ENCODE measurements at places on chromosomes 12 and 14.

DNA sequence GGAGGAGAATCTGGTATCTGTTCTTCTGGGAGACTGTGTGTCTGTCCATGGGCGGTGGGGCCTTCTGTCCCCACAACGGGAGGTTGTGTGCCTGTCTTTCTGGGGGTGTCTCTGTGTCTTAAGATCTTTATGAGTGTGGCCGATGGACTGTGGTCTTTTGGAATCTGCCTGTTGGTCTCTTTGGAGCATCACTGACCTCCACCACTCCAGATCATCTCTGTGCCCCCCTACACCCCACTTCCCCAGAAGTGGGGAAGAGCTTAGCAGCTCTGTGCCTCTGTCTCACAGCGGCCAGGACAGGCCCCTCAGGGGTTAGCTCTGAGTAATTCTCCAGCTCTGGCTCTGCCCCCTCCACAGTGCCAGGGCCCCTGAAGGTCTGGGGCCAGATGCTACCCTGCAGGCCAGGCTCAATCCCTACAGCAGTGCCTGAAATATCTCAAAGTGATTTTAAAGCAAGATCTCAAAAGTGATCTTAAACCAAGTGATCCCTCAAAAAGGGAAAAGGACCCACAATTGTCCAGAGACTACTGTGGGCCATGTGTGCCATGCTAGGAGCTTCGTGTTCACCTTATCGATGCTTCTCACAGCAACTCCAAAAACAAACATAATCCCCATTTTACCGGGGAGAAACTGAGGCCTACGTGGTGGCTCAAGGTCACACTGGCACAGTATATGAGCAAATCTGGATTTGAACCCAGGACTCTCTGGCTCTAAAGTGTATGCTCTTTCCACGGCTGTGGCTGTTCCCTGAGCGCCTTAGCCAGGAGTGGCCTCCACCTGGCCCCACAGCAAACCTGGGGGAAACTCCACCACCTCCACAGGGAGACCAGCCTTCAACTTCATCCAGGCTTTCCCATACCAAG lies 26.0 kb upstream of the KRT78 start:
- DNase-seq, result no peak

GRCh38 chr14:96920820-96921219 lies 123.6 kb downstream of the VRK1 start:
- DNase-seq, result no peak

DNA sequence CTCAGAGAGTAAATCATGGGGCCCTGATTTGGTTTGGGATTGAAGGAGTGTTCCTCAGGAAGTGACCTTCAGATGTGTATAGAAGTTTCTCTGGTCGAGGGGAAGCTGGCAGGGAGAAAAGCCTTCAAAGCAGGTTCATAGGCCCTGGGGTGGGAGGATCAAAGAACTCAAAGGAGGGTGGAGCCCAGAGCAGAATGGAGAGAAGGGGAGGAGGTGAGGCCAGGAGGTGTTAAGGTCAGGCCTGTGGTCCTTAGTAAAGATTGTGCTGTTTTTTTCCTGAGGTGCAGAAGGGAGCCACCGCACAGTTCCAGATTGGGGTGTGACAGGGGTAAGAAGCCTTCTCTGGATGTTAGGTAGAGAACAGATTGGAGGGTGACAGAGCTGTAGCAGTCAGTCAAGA lies 9.7 kb upstream of the CFAP251 start:
- no peak for DNase-seq

DNA sequence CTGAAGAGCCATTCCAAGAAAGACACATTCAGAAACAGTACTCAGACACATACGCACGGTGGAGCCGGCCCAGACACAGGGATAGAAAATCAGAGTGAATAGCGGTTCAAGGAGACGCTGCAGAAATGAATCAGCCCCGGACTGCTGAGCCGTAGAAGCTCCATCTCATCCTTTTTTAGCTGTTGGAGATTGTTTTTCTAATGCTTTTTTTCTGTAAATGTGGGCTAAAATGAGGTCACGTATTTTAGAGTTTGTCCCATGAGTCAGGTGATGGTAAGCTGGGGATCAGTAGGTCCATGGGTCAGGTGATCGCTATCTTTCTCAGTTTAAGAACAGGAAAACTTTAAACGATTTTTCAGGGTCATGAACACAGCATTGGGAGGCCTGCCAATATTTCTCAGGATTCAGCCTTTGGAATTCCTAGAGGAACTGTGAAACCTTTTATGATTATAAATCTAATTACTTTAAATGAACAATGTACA lies 202.4 kb downstream of the ITPR2 start:
- DNase-seq, result no peak

GRCh38 chr14:87896393-87897380 lies 96.3 kb downstream of the GALC start:
- no peak for DNase-seq

DNA sequence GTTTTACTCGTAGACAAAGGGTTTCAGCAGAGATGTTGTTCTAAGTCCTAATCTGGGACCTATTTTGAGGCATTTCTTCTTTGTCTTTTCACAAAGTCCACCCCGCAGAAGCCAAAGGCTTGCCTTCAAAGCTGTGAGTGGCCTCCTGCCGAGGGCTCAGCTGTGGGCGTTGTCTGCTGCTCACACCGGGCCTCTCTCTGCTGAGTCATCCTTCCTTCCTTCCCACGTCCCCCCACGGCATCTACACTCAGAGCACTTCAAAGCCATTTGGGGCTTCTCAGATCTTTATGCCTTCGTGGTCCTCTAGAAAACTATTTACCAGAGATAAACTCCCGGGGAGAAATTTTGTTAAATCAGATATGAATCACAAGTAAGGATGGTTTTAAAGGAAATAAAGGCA lies 115.9 kb upstream of the TMPO start:
- DNase-seq, result no peak

- no peak for DNase-seq
These were observed 29.2 kb upstream of the TMED10 start for GRCh38 chr14:75205591-75205990.

DNA sequence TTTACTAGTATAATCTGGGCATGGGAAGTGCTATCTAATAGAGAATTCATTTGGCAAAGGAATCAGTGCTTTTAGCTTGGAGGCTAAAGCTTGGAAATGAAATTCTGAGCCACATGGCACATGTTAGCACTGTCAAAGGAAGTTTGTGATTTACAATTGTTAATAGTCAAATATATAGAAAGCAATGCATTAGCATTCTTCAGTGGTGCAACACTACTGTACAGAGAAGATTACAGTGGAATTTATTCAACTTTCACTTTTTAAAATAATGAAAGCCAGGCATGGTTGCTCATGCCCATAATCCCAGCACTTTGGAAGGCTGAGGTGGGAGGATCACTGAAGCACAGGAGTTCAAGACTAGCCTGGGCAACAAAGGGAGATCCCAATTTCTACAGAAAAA lies 45.9 kb downstream of the PAX9 start:
- no peak for DNase-seq

- DNase-seq, result no peak
These were observed 115.6 kb upstream of the METAP2 start for GRCh38 chr12:95358111-95359083.

GRCh38 chr12:56602239-56602638 lies 27.9 kb downstream of the BAZ2A start:
- no peak for DNase-seq

DNA sequence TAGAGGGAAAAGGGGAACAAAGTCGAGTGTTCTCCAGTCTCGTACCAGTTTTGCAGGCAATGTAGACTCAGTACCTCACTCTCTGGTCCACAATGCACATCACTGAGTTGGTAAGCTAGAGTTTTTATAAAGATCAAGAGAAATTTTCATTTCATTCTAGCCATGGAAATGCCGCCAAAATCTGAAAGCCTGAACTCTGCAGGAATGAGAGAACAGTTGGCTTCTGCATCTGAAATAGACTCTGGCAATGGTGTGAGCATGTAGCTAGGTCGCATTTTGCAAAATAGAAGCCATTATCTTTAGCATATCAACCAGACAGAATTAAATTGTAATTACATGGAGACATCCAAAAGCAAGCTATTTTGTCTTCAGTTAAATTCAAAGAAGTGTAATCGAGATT lies 381.0 kb downstream of the NOVA1 start:
- no peak for DNase-seq

DNA sequence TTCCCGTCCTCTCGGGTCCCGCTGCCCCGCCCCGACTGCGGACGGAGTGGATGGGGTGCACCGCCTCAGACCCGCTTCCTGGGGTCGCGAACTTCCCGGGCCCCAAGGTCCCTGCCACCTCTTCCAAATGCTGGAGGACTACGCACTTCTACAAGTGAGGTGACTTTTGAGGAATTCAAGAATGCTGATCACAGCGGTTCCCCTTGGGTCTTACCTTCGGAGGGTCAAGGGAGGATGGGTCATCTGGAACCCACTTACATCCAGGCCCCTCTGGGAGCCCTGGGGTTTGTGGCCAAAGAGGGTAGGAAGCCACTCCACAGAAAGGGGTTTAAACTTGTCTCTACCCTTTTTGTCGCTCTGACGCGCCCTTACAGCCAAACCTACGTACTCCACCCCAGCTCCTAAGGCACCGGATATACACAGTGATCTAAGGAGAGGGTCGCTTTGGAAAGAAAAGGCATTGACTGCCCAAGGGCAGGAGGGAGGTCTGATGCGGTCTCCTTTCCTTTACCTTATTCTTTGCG lies 532 bp upstream of the PRKD1 start:
- no peak for DNase-seq

DNA sequence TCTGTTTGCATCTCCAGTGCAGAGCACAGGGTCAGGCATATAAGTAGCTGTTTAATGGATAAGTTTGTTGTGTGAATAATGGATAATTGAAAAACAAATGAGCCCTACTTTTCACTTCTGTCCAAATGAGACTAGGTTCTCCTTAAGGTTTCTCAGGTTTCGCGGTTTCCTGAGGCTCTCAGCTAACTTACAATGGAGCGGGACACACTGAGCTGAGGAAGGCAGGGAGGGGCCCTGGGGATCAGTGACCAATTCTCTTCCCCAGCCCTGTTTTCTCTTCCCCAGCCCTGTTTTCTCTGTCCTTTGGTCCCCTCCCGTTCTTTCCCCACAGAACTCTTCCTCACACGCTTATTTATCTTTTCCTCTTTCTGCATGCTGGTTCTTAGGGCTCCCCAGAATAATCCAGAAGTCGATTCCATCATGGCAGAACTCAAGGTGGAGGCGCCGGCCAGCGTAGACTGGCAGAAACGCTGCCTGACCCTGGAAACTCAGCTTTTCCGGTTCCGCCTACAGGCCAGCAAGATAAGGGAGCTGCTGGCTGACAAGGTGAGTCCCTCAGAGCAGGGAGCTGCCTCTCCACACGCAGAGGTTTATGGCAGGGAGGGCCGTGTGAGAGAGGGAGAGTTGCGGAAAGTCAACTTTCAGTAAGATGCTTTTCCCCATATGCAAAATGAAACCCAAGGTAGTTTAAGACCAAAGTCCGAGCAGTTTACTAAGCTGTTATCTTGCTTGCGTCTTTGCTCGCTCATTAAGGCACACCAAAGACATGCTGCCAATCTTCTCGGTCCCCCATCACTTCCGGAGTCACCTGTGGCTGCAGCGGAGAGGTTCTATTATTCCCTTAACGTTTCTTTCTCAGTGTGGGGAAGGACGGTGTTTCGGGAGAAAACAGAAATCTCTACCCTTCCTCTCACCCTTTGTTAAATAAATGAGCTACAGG lies 8.6 kb downstream of the PLEKHH1 start:
- DNase-seq, result peak; percentile 89

DNA sequence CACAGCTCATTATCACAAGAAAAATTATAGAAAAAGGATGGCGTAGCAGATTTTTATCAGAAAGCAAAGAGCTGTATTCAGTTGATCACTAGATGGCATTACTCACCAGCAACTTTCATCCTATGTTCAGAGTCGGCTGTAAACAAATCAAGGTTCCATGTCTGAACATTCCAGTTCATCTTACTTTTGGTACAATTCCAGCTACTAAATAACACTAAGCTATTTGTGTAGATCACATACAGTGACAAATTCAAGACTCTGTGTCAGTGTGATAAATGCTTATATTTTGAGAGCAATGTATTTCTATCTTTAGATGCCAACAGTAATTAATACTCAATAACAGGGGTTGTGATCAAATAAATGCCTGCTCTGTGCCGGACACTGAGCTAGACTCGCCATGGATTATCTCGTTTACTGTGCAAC lies 30.1 kb downstream of the NRDE2 start:
- no peak for DNase-seq

- no peak for DNase-seq
These were observed 20.5 kb downstream of the ACTN1 start for GRCh38 chr14:68958553-68958952.
